Stimulated activated CD4-positive, alpha-beta T cell treated with anti-CD3 and anti-CD28 coated beads, Interleukin-2, amount 100 ng/mL, for 48 hours (primary cell): ENCODE measurements at places on chromosomes 16 and 17.
A peak's percentile ranks its signal among the peaks of the same experiment; 100 is the strongest.

- peak; percentile 49 for DNase-seq
Observed at GRCh38 chr17:7888184-7888920, at the start of gene CHD3. TSS of gene CHD3 (plus strand) at chr17:7888789. CDS start at chr17:7889001, 212 bp downstream.

DNA sequence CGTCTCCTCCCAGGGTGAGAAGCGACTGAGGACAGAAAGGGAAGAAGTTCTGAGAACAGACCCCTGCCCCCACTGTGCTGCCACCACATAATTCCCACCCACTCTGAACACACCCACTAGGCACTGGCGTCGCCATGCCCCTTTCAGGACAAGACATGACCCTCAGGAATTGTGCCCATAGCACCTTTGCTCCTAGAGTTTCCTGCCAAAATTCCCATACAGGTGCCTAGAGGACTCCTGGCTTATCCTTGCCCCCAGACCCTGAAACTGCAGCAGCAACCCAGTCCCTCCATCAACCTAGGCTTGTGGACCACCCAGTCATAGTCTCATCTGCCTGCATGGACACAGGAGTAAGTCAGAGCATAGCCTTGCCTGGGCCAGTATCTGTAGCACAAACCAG is 157.7 kb upstream of the ZNF267 start:
- no peak for DNase-seq

- peak; percentile 71 for DNase-seq
Observed at GRCh38 chr17:81241648-81242420, 2.7 kb downstream of the NDUFAF8 start.

- DNase-seq: no peak
Observed at GRCh38 chr17:68599091-68599490, 2.1 kb downstream of the FAM20A start.

DNA sequence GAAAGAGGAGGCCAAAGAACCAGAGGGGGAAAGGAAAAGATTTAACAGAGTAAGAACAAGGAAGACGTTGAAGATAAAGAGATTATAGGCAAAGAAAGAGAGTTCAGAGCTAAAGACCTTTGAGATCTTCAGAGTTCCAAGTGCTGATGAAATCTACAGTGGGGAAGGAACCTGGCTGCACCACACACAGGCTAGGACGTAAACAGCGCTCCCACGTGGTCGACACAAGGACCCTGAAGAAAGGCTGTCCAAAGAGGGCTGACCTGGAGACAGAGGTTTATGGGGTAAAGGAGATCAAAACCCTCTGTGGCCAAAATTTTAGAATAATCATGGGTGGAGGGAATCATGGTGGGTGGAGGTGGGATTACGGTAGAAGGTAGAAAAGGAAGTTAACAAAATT is 121.6 kb downstream of the PMP22 start:
- no peak for DNase-seq

DNA sequence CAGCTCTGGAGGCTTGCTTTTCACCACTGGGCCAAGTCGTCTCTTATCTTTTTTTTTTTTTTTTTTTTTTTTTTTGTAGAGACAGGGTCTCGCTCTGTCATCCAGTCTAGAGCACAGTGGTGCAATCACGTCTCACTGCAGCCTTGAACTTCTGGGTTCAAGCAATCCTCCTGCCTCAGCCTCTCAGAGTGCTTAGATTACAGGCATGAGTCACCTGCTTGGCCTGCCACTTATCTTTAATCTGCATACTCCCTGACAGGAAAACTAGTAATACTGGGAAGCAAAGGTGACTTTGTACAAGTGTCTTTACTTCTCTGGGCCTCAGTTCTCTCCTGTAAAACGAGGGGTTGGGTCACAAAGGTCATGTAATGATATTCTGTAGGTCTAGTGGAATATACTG is 15.0 kb downstream of the NTN1 start:
- DNase-seq: no peak

DNA sequence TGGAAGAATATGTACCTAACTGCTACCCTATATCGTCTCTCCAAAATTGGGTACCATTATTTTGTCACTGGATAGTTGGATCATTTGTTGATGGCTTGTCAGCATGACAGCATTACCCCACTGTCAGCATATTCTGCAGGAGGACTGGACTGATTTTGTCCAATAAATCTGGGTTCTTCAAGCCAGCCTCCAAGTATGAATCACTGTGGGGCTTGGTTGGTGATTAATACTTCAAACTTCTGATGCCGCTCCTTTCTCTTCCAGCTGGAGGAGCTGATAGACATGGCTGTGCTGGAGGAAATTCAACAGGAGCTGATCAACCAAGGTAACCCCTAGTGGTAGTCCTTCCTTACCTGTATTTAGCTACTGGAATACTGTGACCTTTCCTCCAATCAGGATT is 2.5 kb downstream of the RPAIN start:
- no peak for DNase-seq

DNA sequence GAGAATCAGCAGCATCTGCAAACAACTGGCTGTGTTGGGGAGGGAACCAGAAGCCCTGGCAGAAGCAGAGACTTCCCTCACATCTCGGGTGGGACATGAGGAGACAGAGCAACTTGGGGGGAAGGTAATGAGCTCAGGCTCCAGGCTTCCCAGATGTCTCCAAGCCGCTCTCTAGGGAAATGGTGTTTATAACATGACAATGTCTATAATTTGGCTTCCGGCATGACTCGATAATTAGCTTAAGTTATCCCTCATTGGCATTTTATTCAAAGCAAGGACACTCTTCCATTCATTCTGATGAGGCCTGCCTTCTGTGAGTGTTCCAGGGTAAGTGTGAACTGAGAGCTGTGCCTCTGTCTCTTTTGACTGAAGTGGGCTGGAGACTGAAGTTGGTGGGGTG is 14.7 kb upstream of the MLLT6 start:
- no peak for DNase-seq

GRCh38 chr16:78773291-78773702 is 673.8 kb downstream of the WWOX start:
- no peak for DNase-seq

- DNase-seq: no peak
Observed at GRCh38 chr17:14332331-14332730, 31.4 kb downstream of the HS3ST3B1 start.

- DNase-seq: no peak
Observed at GRCh38 chr16:66891797-66892196, 11.5 kb downstream of the PDP2 start.

DNA sequence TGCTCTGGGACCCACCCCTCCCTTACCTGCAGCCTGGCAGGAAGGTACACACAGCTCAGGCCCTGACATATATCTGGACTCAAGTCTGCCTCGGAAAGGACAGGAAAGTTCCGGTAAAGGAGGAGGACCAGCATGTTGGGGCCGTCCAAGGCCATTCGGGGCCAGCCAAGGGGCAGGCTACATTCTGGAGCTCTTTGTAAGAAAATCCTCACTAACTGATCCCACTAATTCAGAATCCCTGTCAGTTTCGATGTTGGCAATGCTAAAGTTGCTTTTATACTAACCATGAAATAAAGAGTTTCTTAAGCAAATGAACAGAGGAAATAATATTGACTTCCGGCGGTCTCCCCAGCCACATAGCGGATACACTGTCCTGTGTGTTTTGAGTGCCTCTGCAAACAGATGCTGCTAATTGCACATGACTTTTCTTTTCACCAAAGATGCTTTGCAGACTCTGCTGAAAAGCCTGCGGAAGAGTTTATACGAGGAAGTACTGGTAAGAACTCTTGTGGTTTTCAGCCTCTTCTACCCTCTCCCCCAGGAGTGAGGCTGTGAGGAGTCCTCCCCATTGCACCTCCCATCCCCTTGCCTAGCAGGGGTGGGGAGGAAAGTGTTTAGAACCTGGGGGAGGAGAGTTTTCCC is 54.8 kb downstream of the PLXDC1 start:
- DNase-seq: no peak

DNA sequence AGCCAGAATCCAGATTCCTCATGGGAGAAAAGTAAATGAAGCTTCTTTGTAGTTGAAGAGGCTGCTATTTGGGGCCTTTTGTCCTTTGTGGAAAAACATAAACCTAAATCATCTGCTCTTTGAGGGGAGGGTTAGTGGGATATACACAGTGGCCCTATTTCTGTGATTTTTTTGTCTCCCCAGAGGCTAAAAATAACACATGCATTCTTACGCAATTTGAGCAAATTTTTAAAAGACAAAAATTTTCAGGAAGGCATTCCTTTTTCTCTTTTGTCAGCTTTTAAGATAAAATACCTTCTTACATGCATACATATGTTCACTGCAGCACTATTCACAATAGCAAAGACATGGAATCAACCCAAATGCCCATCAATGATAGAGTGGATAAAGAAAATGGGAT is 165.5 kb downstream of the AXIN2 start:
- no peak for DNase-seq

GRCh38 chr17:69485901-69486643 is 71.6 kb downstream of the MAP2K6 start:
- DNase-seq: no peak

DNA sequence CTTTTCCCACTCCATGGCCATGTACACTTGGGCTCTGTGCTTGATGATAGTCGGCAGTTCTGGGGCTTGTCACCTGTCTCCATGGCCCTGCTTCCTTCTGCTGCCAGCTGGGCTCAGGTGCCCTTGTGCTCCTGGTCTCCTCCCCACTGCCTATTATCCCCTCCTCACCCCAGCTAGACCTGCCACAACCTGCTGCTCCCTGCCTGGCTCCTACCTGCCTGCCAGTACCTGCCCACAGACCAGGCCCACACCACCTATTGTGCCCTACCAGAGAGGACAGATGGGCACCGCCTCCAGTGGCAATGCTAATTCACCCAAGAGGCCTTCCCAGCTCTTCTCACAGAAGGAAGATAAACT is 538 bp upstream of the RAPGEFL1 start:
- no peak for DNase-seq

- DNase-seq: no peak
Observed at GRCh38 chr17:42519546-42520491, 16.2 kb upstream of the NAGLU start.

DNA sequence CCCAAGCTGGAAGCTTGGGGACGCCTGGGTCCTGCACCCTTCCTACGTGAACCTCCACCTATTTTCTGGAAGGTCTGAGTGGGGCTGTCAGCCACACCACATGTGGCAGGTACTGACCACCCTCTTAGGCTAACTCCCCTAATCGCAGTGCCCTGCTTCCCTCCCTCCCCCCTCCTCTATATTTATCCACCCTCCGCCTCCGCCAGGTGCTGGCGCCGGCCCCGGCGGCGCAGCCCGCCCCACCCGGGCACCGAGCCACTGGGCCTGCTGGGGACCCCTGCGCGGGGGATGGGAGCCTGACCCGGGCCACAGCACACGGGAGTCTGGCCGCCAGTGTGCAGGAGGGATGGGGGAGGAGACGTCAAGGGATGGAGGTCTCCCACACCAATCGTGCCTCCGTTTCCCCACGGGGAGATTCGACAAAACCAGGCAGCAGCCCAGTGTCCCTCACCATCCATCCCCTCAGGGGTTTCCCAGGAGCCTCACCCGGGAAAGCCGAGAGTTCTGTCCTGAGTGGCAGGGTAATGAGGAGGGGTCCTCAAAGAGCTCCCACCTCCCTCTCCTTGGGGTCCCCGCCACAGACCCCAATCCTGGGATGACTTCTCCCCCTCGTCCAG is 1.3 kb downstream of the PLEKHH3 start:
- DNase-seq: no peak

DNA sequence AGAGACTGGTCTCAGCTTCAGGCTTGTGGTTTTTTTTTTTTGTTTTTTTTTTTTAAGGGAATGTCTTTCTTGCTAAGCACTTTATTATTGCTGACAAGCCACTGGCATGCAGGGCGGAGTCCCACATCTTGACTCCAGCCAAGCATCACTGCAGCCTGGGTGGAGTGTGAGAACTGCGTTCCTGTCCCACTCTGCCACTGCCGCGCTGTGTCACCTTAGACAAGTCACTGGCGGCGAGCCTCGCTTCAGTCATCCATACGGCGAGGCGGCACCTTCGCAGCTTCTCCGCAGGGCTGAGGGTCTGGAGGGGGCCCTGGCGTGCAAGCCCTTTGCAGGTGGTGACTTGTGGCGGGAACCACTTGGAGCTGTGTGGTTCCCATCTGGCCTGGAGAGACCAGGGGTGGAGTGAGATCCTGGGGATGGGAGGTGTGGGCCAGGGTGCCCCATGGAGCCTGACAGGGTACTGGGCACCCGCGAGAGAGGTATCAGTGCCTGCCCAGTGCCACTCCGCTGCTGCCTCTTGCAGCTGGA is 99.1 kb upstream of the CIBAR2 start:
- no peak for DNase-seq

DNA sequence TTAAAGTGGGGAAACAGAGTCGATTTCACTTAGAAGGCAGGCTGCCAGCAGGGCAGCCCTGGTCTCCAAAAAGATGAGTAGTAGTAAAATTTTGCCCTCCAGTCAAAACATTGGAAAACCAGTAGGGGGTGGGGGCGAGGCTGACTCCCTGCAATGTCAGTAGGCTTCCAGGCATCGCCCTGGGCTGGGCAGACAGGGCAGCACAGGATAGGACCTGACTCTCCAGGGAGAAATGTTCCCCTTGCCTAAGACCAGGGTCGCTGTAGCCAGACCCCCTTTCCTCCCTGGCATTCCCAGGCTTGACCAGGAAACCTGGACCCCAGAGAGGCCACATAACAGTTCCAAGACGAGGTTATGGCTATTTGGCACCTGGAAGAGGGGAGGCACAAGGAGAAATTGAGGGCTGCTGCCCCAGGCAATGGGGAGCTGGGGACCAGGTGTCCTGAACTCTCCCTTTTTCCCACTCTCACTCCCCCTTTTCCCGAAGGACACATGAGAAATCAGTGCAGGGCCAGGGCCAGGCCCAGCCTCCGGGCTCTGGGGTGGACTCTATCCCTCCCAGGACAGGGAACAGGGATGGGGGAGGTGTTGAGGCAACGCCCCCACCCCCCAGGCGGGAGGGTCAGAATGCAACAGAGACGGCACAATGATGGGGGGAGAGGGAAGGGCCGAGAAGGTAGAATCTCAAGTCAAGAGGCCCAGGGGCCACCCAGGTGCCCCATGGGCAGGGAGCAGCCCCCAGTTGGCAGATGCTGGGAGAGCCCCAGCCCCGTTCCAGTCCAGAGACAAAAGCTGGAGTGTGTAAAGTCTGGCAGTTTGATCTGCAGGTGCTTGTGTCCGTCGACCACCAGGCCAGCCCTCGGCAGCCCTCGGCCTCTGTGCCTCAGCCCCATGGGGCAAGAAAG is 4.5 kb upstream of the SAMD14 start:
- DNase-seq: no peak

DNA sequence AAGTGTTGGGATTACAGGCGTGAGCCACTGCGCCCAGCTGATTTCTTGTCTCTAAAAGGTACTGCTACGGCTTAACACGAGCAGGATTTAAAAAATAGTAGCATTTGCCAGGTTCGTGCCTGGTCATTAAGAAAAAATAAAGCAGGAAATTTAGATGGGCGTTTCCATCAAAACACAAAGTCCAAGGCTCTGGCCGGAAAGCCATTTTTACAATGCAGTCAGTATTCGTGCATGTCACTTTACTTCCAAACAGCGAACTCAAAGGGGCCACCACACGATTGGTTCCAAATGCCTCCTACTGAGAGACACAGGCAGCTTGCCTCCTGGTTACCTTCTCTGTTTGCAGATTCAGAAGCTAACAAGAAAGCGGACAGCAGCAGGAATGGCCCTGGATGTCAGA is 66.2 kb downstream of the MRM3 start:
- DNase-seq: no peak

DNA sequence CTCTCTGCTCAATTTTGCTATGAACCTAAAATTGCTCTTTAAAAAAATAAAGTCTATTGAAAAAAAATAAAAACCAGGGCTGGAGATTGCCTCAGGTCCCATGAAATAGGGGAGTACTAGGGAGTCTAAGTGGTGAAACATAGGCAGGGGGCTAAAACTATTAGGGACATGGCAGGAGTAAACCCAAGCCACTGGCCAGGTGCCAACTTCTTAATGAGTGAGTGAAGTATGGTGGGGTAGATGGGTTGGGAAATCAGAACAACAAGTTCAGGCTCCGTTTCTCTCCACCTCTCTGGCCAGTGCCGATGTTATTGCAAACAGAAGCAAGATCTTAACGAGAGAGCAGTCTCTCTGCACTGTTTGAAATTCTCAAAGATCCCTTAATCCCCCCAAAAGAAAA is 322.4 kb upstream of the CDH5 start:
- DNase-seq: no peak
